ENCODE measurements at places on chromosomes 1 and 21.

DNA sequence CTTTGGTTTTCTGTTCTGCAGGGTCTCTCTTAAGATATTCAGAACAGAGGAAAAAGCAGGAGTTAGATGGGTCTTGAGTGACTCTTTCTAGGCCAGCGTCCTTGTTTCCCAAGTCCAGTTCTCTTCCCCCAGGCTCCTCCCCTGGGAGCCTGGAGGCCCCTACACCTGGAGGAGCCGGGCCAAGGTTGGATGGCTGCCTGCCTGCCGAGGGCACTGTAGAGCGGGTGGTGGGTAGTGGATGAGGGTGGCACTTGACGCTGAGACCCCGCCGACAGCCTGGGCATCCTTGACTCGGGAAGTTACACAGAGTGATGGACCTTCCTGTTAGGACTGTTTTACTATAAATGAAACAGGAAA lies 17.4 kb upstream of the KANK4 start:
- no peak for DNase-seq

DNA sequence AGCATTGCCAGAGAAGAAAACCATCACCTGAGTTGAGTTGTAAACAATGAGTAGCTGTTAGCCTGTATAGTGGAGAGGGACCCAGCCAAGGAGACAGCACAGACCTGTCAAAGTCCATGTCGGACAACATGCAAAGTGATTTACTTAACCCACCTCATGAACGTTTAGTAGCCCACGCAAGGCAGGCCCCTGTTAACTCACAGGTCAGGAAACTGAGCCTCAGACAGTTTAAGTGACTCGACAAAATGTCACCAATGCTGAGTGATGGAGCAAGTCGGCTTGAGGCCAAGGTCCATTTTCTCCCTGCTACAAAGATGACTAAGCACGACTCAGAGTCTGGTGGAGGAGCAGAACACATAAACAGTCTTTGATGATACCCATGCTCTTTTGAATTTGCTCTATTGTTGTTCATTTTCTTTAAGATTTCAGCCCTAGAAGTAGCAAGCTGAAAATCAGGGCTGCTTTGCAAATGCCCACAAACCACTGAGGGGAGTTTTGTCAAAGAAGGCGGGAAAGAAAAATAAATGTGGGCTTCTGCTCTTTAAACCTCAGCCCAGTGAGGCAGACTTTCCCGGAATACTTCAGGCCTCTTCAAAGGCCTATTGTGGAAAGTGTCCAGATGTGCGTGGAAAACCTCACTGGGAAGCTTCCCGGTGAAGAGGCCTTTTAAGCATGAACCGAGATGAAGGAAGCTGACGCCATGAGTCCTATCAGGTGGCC lies 83.8 kb upstream of the HOOK1 start:
- no peak for DNase-seq

DNA sequence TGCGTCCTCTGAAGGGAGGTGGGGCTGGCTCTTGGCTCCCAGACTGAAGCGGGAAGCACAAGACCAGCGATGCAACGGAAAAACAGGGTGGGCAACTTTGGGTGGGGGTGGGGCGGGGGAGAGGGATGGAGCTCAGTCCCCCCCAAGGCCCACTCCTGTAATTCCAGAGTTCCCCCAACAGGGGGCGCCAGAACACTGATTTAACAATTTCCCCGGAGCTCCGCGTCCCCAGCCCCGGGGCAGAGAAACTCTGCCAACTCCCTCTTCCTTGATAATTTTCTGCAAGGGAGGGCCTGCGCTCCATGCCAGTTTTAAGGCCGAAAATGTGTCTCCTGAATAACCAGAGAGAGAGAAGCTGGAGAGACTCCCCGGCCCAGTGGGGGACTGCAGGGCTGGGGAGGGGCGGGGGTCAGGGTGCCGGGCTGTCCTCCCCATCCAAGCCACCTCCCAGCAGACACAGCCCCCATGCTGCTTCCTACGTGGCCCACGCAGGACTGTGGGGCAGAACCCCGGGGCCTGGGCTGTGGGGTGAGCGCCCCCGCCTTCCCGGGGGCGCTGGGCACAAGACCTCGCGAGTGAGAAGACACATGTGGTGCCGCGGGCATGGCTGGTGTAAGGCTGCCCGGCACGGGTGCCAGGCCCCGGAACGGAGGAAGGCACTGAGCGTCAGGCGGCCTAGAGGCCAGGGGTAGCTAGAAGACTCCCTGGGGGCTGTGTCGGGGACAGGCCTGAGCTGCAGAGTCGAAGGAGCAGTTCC lies 51.4 kb downstream of the KIF21B start:
- DNase-seq = peak; percentile 69

GRCh38 chr1:183385340-183386144 lies 32.6 kb downstream of the NMNAT2 start:
- DNase-seq = no peak

DNA sequence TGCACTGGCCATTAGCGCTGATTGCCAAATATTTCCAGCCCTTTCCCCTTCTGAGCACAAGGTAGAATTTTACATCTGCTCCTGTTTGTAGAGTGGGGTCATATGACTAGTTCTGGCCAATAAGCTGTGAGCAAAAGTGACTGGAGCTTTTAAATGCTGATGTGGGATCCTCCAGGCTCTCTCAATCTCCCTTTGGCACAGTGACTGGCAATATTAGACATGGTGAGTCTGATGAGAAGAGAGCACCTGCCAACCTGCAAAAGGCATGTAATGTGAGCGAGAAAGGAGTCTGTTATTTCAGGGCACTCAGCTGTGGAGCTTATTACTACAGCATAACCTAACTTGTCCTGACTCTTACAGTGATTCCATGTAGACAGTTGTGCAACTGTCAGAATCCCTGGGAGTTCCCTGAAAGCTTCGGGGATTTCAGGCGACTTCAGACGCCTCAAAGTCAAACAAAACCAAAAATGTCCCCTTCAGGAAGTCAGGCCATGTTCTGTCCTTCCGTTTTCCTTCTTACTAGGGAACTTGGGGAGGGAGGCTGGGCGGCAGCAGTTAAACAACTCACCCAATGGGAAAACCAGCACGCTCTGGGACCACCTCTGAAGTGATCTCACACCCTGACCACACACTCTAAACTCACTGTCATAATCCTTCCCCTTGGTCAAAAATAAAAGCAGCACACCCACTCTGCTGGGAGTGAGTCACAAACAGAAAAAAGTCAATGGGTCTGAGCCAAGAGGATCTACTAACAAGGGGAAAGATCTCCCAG lies 3.6 kb upstream of the RASSF5 start:
- DNase-seq = peak; percentile 45

GRCh38 chr1:244280201-244280600 lies 171.5 kb downstream of the ADSS2 start:
- DNase-seq = no peak

DNA sequence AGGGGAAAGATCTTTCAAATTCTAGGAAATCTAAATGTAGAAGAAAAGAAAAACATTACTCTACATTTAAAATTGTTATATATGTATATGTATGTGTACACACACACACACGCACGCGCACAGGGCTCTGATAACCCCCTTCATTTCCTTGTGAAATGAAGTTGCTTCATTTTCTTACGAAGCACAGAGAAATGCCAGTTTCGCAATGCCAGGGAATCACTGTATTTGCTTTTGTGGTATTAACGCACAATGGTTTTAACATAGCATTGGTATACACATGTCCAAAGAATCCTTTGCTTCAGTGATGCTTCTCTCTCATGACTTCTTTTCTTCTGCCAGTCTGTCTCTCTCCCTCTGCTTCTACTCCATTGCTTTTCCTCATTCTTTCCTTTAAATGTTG lies 8.4 kb upstream of the DDAH1 start:
- no peak for DNase-seq

DNA sequence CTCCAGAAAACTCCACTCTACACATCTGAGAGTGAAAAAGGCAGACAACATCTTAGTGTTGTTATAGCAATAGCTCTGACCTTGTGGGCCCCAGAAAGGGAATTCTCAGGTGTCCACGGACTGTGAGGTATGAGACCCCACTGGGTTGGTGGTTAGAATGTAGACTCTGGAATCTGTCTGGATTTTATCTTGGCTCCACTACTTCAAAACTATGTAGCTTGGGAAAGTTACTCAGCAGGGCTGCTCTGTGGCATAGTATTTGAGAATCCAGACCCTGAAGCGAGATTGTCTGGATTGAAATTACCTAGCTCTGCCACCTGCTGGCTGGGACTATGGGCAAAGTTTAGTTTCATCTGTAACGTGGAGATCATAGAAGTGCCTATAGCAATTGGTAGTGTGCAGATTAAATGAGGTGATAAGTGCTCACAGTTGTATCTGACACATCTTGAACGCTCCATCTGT lies 25.8 kb downstream of the PRDM2 start:
- peak; percentile 79 for DNase-seq

DNA sequence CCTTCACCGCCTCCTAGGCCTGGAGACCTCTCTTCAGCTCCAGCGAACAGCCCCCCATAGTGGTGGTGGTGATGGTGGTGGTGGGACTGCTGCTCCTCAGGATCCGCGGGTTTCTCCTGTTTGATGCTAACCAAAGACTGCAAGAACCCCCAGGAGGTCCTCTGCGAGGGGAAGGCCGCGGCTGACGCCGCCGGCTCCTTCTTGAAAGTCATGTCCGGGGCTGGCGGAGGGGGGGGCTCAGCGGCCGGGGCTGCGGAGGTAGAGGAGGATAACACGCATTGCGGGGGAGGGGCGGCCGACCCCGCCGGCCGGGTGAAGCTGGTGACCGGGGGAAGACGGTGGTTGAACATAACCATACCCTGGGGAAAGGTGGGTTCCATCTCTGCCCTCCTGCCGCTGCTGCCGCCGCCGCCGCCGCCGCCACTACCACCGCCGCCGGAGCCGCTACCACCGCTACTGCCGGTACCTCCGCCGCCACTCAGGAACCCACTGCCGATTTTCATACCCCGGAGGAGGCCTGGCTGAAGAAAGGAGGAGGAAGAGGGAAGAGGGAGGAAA lies 554 bp downstream of the ZNF281 start:
- DNase-seq = peak; percentile 38

GRCh38 chr1:14970799-14971141 lies 182.8 kb upstream of the TMEM51 start:
- DNase-seq = no peak

- DNase-seq = no peak
Measured at GRCh38 chr1:23567996-23568607, 8.8 kb upstream of the ID3 start.

All from CD4-positive, alpha-beta T cell treated with Interleukin-10 for 1 hour (primary cell).